Stimulated activated CD4-positive, alpha-beta T cell treated with anti-CD3 and anti-CD28 coated beads, TNF-alpha, amount 100 ng/mL, for 1 hour (primary cell): ENCODE measurements at places on chromosomes 13 and 19.

- no peak for DNase-seq
Observed at GRCh38 chr13:101523154-101524131, 71.0 kb downstream of the ITGBL1 start.

GRCh38 chr13:100506154-100506553 is 82.4 kb downstream of the GGACT start:
- DNase-seq: no peak

DNA sequence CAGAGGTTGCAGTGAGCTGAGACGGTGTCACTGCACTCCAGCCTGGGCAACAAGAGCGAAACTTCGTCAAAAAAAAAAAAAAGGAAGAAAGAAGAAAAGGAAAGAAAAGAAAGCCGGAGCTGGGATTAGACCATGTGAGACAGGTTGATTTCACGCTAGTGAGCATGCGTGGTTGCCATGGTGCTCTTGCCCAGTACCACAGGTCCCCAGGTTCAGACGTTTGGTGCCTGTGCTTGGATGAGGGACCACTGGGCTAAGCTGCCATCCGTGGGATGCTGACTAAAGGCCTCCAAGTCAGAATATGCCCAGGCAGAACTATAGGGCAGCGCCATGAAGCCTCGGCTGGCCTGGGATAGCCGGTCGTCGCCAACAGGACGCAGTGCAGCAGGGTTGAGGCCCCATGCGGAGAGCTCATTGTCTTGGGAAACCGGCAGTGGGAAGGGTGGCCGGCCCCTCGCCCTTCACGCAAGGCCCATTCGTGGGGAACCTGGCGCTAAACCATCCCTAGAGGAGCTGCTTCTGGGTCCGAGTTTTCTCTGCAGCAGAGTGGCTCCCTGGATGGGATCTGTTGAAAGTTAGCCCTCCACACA is 7.2 kb upstream of the TEX101 start:
- no peak for DNase-seq

- no peak for DNase-seq
Observed at GRCh38 chr19:21197590-21198295, 55.9 kb downstream of the ZNF431 start.

DNA sequence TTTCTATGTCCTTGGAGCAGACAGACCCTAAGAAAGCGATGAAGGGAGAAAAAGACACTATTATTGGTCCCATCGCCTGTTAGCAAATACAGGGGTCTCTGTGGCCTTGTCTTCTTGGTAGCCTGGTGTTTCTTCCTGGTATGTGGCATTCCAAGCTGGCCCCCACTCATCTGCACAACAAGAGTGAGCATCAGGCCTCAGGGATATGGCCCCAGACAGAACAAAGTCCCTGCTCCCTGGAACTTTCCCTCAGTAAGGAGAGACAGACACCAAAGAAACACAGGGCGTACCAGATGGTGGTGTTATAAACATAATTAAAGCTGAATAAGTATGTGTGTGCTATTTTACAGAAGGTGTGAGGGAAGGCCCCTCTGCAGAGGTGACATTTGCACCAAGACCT is 48.2 kb upstream of the KPNA3 start:
- DNase-seq: no peak

GRCh38 chr13:31955741-31956140 is 75.8 kb upstream of the FRY start:
- DNase-seq: no peak

GRCh38 chr19:31648347-31648746 is 299.1 kb upstream of the TSHZ3 start:
- no peak for DNase-seq

GRCh38 chr13:33838647-33839046 is 20.7 kb downstream of the RFC3 start:
- no peak for DNase-seq

- no peak for DNase-seq
Observed at GRCh38 chr19:45556835-45557234, 27.8 kb downstream of the OPA3 start.

DNA sequence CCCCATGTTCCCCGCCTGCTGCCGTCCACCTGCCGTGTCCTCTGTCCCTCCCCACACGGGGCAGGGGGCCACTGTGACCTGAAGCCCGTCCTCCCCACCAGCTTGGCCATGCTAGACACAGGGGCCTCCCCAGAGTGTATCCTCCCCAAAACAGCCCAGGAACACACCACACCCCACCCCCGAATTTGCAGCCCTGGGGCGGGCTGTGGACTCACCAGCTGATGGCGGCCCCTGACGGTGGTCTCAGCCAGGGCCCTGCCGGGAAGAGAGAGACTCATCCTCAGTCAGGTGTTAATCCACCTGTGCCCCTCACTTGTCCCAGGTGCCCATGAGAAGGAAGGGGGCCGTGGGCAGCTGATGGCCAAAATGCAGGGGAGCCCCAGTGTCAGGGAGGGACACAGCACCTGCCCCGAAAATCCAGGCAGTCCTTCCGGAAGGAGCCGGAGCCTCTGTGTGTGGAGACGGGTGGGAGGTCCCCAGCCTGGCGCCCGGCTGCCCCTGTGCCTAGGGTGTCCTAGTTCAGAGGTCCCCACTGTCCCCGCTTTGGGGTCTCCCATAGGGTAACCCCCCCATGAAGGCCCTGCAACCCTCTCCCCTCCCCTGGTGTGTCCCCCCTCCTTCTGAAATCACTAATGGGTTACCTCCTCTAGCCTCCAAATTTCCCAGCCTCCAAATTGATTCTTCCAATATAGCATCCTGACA is 39.3 kb upstream of the TCF3 start:
- no peak for DNase-seq

- DNase-seq: no peak
Observed at GRCh38 chr13:58953638-58954037, 1210.1 kb downstream of the DIAPH3 start.

DNA sequence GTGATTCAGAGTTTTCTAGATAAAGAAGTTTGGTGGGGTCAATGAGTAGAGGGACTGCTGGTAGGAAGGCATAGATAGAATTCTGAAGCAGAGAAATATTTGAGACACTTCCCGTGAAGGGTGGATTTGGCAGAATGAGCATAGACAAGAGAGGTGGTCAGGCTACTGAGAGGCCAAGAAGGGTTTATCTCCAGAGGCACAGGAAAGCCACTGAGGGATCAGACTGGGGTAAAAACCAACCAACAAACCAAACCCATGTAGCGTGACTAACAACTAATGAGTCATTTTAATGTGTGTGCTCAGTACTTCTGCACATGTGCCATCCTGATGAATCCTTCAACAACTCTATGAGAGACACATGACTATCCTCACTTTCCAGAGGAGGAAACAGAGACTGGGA is 60.0 kb upstream of the SERP2 start:
- DNase-seq: no peak
